ENCODE measurements at places on chromosomes 16 and 17.

DNA sequence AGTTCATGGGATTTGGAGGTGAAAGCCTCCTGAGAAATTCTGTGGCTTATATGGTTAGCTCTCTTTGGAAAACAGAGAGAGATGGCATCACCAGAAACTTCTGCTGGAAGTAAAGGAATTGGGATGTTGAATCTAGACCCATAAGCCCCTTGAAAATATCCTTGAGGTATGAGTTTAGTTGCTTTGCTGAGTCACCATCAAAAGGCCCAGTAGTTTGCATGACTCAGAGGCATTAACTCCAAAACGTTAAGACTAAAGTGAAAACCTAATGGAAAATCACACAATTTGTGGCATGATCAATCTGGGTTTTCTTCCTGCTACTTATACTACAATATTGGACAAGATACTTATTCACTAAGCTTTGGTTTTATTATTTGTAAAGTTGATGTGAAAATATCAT is 349.2 kb upstream of the SALL1 start:
- DNase-seq: no peak

DNA sequence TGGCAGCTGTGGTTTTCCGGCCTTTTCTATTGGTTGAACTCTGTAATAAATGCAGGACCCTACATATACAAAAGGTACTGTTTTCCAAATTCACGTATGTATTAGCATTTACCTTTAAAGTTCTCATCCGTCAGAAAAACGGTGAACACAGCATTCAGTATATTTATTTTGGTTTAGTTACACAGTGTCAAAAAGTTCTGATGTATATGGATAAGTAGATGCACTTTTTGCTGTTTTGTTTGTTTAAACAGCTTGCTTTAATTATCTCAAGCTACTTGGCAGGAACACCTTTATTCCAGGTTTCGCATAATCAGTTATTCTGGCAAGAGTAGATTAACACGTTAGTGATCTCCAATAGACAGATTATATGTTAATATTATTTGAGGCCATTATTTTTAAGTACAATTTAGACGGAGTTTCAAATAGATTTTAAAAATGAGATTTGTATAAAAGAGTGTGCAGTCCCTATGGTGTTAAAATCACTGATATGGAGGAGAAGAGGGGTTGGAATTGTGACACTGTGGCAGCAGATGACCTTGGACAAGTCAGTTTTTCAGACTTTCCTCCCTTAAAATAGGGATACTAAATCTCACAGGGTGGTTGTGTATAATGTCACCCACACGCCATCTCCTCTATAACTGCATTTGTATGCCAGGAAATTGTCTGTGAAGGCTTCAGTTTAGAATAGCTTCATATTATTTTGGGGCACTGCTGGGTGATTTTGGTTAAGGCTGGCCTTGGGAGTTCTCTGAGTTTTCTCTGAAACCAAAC is 2.1 kb downstream of the HERPUD1 start:
- DNase-seq: no peak

DNA sequence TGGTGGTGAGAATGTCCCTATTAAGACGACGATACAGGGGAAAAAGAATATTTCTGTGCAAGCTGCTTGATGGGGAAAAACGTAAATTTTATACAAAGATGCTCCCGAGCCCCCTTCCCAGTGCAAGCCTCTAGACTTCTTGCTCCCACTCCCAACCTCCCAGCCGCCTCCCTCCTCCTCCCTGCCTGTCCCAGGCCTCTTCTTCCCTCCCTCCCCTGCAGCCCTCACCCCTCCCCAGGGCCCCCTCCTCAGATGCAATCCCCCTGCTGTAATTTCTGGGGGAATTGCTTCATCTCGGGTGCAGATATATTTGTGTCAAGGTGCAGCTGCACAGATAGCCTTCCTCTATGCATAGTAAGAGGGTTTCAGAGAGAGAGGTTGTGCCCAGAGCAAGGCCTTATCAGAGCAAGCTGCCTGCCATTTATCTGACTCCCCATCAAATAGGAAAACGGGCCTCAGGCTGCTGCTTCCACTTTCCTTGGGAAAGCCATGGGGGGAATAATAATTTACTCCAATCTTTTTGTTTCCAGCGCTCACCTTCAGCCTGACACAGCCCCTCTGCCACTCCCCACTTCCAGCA is 47.4 kb upstream of the LHX1 start:
- no peak for DNase-seq

DNA sequence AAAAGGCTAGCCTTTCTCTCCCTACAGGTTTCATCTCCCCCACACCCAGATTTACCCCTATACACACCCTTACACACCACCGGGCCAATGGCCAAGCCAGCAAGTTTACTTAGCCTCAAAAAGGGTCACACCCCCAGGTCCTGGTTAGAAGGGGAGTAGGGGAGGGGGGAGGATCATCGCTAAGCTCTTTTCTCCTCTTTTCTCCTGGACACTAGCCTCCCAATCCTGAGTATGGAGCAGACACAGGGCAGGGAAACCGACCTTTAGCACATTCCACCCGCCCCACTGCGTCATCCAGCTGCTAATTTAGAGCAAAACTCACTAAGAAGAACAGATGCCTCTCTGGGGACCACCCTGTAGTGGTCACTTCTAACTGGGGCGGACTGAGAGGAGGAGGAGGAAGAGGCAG is 4.4 kb downstream of the ACLY start:
- no peak for DNase-seq

GRCh38 chr17:4409659-4410058 is 24.1 kb upstream of the SPNS3 start:
- DNase-seq: no peak

- DNase-seq: no peak
These were observed 11.8 kb downstream of the SIAH1 start for GRCh38 chr16:48373258-48374029.

DNA sequence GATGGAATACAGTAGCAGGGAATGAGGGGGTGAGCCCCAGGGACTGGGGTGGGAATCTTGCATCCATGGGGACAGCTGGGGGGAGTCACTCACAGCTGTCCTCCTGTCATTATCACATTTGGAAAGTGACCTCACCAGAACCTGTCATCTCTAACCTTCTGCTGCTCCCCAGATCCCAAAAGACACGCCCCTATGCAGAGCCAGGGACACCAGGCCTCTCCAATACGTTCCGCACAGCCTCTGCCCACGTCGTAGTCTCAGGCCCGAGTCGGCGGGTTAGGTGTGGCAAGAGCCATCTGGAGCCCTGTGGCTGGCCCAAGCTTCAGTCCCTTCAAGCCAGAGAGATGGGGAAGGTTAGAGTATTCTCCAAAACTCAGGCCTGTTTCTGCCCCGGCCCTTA is 214.3 kb downstream of the ENGASE start:
- DNase-seq: no peak

GRCh38 chr17:65942592-65942991 is 249.3 kb downstream of the CEP112 start:
- DNase-seq: no peak

- DNase-seq: no peak
These were observed 317 bp downstream of the TEFM start for GRCh38 chr17:30905742-30906100.

DNA sequence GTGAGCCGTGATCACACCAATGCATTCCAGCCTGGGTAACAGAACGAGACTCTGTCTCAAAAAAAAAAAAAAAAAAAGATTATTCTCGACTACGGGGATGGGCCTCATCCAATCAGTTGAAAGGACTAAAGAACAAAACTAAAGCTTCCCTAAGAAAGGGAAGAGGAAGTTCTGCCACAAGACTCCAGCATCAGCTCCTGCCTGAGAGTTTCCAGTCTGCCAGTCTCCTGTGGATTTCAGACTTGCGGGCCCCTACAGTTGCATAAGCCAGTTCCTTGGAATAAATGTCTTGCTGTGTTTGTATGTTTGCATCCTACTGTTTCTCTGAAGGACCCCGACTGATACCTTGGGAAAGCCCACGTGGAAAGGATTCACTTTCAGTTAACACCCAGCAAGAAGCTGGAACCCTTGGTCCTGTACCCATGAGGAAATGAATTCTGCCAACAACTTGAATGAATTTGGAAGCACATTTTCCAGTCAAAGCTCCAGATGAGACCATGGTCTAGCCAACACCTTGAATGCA is 26.3 kb upstream of the FZD2 start:
- DNase-seq: no peak

DNA sequence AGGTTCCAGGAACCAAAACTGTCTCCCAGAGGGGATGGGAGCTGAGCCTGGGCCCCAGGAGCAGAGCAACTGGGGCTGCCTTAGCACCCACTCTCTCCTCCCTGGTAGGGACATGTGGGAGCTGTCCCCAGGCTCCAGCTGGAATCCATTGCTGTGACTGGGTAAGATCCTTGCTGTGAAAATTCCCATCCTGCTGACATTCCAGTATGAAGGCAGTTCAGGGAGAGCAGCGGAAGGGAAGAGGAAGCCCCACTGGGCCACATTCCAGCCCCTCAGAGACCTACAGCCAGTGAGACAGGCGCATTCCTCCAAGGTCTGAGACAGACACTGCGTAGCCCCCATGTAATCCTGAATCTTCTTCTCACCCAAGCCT is 24.2 kb downstream of the MYO18A start:
- DNase-seq: no peak

- DNase-seq: no peak
These were observed 1253.7 kb upstream of the CDH8 start for GRCh38 chr16:63289834-63290460.
